Activated CD4-positive, alpha-beta memory T cell treated with anti-CD3 and anti-CD28 coated beads, Interleukin-2, amount 10 ng/mL, durations not matched to agents 7 days and 5 days (primary cell): ENCODE measurements at places on chromosomes 2 and 18.

DNA sequence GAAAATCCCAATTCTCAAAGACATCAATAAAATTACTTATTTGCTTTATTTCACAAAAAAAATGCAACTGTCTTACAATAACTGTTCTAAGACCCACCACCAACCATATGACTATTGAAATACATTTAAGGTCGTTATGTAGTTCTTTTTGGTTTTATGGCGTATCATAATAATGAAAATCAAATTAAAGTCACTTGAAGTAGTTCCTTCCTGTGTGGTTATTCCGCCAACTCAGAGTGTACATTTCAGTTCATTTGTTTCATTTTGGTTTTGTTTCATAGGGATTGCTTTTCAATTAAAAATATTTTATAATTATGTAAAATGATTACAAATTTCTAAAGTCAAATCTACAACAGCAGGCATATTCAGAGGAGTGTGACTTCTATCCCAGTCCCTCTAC is 45.9 kb upstream of the AAK1 start:
- DNase-seq: no peak

GRCh38 chr18:46555213-46555612 is 101.8 kb downstream of the LOXHD1 start:
- no peak for DNase-seq

DNA sequence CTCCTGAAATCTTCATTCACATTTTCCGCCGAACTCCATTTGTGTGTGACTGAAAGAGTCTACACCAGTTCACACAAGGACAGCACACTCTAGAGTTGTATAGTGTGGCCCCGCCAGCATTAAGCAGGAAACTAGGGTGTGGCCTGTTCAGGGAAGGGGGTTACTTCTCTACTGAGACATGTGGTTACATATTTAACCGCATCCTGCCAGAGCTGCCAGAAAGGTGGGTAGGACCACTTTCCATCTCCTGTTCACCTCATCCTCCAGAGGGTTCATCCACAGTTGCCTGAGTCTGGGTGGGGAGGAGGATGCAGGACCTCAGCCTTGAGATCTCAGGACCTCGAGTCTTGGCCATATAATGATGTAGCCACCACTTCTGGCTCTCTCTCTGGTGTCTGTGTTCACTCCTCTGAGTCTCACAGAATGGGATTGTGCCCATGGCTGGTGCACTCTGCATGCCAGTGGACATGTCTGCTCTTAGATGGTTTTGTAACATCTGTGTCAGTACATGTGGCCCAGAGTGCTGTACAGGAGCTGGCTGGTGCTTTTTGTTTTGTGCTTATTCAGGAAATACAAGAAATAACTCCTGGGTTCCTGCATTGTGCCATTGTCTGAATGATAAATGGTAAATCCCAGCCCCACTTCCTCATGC is 7.7 kb upstream of the SP140L start:
- peak; percentile 87 for DNase-seq

GRCh38 chr2:120990451-120990871 is 254.8 kb downstream of the GLI2 start:
- peak; percentile 11 for DNase-seq

DNA sequence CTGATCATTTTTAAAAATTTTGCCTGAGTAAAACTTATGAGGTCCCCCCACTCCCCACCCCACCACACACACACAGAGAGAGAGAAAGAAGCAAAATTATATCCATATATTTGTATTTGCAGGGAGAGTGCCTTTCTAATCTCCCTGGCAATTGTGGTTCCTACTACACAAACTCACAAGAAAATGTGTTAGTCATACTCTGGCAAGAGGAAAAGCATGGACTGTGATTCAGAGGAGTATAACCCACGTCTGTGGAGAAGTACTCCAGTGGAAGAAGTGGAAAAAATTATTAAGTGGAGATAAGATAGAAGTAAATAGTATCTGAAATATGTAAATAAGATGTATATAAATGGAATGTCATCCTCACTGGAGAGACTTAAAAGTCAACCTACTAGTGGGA is 114.0 kb downstream of the DSEL start:
- no peak for DNase-seq

DNA sequence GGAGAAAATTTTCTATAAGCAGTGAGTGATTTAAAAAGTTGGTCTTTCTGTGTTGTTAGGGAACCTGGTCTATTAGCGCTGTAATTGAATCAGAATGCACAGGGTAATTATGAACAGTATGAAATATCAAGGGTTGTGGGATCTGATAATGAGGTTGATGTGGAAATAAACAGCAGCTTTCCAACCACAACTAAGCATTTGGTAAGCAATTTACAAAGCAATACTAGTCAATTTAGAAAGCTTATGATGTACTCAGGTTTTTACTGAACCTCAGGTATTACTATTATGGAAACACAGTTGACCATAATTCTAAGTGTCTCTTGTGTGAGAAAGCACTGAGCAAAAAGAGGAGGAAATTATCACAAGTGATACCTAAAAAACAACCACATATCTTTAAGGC is 11.0 kb upstream of the SMCHD1 start:
- DNase-seq: no peak

GRCh38 chr2:222410534-222410933 is 13.8 kb upstream of the SGPP2 start:
- no peak for DNase-seq

GRCh38 chr2:204529795-204530463 is 15.3 kb upstream of the PARD3B start:
- DNase-seq: no peak

GRCh38 chr18:57051657-57052044 is 95.2 kb upstream of the BOD1L2 start:
- no peak for DNase-seq

GRCh38 chr2:189253836-189254235 is 74.3 kb upstream of the COL5A2 start:
- DNase-seq: no peak

DNA sequence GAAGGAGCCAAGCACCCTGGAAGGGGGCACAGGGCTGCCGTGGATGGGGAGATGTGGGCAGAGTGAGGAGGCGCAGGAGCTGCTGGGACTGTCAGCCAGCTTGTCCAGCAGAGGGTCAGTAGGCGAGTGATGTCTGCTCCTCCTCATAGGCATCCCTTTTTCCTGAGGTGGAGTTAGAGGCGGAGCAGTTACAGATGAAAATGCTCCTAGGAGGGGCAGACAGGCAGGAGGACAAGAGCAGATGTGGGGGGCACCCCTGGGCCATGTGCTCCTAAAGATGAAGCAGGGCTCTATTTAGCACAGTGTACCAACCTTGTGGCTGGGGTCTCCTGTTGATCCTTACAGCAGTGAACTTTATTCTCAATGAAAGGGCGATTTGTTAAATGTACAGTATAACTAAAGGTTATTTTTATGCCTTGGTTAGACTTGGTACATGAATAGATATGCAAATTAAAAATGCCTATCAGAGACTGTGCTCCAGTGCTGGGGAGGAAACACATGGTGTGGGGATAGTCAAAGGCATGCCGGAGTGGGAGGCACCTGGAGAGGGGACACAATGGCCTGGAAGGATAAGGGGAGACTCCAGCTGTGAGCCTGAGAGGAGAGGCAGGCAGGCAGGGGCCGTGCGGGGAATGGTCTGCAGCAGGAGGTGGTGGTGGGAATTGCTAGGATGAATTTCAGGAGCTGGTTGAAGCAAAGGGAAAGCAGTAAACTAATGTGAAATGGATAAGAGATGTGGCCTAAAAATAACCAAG is 175.3 kb downstream of the CLIP4 start:
- no peak for DNase-seq

DNA sequence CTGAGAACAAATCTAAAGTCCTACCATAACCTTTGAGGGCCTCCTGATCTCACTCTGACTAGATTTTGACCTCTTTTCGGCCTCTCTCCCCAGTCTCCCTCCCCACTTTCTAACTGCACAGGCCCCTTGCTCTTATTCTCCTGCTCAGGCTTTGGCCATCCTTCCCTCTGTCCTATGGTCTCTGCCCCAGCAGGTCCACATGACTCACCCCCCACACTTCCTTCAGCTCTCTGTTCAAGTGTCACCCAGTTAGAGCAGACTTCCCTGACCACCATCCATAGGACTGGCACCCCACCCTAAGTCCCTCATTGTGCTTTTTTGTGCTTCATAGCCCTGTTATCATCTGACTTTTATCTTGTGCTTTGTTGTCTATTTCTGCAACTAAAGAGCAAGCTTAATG is 41.2 kb upstream of the NT5C1B start:
- DNase-seq: no peak

- peak; percentile 58 for DNase-seq
These were observed 185.1 kb downstream of the MYO5B start for GRCh38 chr18:50009773-50010335.

- no peak for DNase-seq
These were observed 651 bp upstream of the STAM2 start for GRCh38 chr2:152176113-152176714.

- DNase-seq: no peak
These were observed 20.0 kb downstream of the SFTPB start for GRCh38 chr2:85647823-85648526.

- DNase-seq: no peak
These were observed 23.2 kb upstream of the SLC20A1 start for GRCh38 chr2:112622528-112622849.

DNA sequence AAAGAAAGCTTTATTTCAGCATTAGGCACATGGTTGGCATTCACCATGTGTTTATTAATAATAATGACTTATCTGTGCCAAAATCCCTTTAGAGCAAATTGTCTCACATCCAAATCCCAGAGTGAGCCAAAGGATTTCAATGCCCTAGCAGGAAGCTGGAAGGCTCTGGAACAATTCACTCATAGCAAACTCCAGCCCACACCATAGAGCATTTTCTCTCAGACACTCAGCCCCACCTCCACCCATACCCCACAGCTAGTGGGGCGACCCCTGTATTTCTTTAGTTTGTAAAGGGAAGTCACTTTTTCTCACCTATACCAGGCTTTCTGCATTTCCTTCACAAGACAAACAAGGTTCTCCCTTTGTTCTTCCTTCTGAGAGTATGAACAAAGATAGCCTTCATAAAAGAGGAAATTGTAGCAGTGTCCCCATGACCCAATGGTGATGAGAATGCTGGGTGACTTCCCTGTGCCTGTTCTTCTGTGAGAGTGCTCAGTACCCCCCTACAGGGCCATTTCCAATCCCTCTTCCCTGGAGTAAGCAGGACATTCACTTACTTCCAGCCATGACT is 100.1 kb upstream of the APCDD1 start:
- DNase-seq: no peak

- no peak for DNase-seq
These were observed 822 bp downstream of the GDF7 start for GRCh38 chr2:20667531-20668401.

DNA sequence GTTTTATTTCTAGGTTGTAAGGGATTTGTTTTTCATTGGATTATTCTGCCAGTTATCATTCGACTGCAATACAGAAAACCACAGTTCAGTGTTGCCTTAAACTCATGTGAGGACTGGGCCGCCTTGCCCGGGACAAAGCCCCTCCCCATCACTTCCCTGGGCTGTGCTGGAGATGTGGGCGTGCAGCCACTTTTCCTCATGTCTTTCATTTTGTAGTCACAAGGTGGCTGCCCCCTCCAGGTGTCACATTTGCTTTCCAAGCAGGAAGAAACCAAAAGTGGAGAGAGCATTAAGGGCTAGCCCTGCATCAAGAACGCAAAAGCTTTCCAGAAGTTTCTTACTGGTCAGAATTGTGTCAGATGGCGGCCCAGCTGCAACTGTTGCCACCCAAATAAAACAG is 492.5 kb upstream of the ID2 start:
- DNase-seq: no peak

DNA sequence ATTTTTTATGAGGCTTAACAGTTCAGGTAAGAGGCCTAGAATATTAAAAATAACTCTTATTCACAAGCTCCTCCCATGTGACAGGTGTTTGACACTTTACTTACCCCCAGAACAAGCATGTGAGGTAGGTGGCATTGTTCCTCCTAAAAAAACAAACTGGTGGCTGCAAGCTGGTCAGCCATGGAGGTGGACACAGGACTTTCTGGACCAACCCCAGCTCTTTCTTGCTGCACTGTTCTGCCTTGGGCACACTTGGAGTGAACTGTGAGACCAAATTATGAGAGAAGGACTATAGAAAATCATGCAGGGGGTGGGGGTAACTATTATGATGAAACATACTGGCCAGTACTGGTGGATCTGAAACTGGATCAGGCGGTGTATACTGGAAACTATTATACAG is 56.6 kb downstream of the PTPRM start:
- no peak for DNase-seq

GRCh38 chr18:62844850-62845643 is 129.7 kb downstream of the PHLPP1 start:
- peak; percentile 32 for DNase-seq

DNA sequence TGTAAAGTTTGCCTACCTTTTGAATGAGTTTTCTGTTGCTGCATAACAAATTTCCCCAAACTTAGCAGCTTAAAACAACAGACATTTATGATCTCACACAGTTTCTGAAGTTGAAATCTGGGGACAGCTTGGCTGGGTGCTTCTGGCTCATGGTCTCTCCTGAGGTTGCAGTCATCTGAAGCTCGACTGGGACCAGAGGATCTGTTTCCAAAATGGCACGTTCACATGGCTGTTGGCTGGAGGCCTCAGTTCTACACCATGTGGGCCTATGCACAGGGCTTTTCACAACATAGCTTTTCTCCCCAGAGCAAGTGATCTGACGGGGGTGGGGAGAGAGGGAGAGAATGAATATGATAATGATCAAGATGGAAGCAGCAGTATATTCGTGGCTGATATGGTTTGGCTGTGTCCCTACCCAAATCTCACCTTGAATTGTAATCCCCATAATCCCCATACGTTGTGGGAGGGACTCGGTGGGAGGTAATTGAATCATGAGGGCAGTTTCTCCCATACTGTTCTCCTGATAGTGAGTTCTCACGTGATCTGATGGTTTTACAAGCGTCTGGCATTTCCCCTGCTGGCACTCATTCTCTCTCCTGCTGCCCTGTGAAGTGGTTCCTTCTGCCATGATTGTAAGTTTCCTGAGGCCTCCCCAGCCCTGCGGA is 3.5 kb downstream of the RALB start:
- no peak for DNase-seq

GRCh38 chr18:52657043-52657805 is 317.2 kb downstream of the DCC start:
- no peak for DNase-seq

- no peak for DNase-seq
These were observed 105.0 kb upstream of the SMAD2 start for GRCh38 chr18:48035556-48035860.

GRCh38 chr2:217095511-217096205 is 235.8 kb upstream of the TNP1 start:
- DNase-seq: no peak

GRCh38 chr2:44928483-44929158 is 12.9 kb upstream of the SIX3 start:
- no peak for DNase-seq

GRCh38 chr18:59323931-59324622 is 5.6 kb upstream of the CPLX4 start:
- DNase-seq: no peak

DNA sequence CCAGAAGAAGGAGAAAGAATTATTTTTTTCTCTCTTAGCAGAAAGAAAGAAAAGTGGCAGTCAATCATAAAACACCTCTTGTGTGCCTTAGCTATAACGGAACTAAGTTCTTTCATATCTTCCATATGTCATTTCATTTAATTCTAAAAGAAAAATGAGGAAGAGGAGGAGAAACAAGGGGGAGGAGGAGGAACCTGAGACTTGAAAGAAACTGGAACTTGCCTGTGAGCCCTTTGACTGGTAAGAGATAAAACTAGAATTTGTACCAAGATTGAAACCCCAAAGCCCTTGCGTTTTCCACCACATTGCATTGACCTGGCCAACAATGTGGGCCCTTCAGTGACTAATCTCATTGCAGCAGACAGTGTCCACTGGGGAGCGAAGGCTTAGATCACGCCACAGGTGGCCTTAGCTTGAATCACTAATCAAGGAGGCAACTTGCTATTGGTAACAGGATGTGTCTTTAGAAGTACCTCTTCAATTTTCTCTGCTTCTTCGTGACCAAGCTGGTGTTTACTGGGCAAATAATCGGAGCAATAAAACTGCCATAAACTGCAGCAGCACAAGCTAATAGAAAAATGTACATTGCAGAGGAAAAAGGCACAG is 307.9 kb downstream of the CLIP4 start:
- DNase-seq: no peak
